NCI-H2029 treated with DMSO at 0.1 percent for 48 hours (cell line): ENCODE measurements at places on chromosomes 3 and 15.

DNA sequence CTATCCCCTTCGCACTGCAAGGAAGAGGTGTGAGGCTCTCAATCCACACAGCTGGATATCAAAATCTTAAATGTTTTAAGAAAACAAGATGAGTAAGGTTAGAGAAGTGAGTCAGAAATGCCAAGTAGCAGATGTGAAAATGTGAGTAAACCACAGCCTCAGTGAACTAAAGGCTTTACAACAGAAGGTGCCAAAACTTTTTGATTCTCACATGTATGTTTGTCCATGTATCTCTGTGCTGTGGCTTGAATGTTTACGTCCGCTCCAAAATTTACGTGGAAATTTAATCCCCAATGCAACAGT lies 126.8 kb upstream of the PFN2 start:
- DNase-seq = no peak

DNA sequence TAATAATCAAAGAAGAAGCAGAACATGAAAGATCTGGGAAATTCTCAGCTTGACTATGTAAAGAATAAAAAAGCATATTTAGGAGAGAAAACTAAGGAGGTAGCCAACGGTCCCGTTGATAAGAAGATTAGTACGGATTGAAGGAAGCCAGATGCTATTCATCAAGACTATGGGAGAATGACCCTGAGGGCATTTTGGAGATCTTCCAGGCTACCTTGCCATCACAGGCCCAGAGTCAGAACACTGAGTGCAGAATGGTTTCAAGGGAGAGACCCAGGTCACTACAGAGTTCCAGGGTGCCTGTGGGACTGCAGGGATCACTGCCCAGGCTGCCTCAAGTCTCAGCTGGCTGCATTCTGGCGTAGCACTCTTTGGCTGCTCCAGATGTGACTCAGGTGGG lies 752.9 kb upstream of the ARPP21 start:
- no peak for DNase-seq

- DNase-seq = no peak
Observed at GRCh38 chr15:20356444-20356910, 185.1 kb downstream of the GOLGA6L6 start.

DNA sequence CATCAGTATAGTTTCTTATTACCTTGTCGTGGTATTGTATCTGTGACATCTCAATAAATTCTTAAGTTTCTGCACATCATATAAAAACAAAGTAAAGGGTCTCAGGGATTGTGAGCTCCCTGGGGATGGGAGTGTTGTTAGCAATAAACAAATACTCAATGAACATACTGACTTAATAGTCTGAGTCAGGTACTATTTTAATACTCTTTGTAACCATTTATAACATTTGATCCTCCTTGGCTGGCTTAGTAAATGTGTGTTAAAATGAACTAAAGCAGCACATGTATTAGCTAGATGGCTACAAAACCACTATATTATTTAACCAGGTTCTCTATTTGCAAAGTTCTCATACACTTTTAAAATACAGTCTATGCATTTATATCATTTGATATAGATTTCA lies 1.8 kb downstream of the ICE2 start:
- DNase-seq = no peak

GRCh38 chr15:53320816-53321215 lies 438.6 kb downstream of the WDR72 start:
- no peak for DNase-seq

- no peak for DNase-seq
Observed at GRCh38 chr3:115549071-115549470, 74.2 kb upstream of the GAP43 start.

- peak; percentile 72 for DNase-seq
Observed at GRCh38 chr3:6825524-6825923, 35.4 kb upstream of the GRM7 start.

- no peak for DNase-seq
Observed at GRCh38 chr15:49135911-49136310, 19.5 kb downstream of the COPS2 start.

DNA sequence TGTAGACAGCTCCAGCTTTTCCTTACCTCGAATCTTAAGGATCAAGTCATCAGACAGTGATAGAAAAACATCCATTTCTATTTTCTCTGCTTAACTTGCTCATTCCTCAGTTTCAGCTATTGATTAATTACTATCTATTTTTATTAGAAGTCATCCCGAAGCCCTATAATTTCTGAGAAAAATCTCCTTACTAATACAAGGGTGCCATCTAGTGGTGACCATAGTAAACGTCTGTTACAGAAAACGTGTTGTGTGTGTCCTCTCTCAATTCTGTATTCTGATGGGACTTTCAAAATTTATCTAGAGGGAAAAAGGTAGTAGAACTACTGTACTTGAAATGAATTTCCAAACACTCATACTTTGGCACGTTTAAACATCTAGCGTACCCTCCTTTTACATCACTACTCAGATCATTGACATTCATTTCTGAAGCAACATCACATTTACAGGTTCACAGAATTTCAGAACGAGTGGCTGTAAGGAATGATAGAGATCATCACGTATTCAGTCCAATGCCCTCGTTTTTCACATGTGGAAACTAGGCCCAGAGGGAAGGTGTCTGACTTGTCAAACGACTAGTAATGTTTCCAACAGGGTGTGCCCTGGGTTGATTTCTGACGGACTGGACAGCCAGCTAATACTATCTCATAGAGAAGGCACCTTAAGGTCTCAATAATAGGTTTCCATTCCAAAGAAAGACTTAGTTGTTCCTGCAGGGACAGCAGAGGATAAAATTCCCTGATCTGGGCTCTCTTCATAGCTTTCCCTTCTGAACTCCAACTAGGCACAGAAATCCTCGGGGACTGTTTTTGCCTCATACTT lies 25.6 kb downstream of the HACD2 start:
- DNase-seq = peak; percentile 55

- DNase-seq = no peak
Observed at GRCh38 chr3:177441813-177442646, 244.7 kb upstream of the TBL1XR1 start.

- DNase-seq = no peak
Observed at GRCh38 chr15:83206526-83207008, 1.1 kb downstream of the HDGFL3 start.

DNA sequence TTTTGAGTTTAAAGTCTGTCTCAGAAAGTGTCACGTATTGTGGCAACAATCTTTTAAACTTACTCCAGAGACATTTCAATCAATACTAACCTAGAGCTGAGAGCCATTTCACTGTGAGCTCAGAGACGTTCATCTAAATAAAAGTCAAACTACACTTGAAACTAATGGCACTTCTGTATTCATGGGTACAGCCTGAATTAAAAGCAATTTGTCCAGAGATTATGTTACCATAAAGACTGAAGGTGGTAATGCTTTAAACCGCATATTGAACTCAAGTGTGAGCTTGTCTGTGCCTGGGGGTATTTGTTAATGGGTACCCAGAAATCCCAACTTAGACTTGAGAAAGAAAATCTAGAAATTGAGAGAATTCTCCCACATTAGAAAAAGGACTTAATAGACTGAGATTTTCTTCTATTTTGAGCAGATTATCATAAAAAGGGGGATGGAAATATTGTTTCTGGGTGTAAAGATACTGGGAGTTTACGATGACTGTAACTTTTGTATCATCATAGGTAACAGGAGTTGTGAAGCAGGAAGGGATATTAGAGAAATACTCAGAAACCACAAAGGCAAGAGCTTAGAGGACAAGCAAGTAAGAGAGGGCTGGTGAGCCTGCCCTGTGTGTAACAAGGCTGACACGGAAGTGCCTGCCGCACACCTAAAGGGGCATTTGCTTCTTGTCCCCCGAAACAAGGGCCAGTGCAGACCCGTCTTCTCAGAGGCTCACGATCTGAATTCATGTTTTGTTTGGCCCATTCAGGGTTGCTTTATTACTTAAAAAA lies 36.9 kb downstream of the LRIG1 start:
- DNase-seq = no peak

DNA sequence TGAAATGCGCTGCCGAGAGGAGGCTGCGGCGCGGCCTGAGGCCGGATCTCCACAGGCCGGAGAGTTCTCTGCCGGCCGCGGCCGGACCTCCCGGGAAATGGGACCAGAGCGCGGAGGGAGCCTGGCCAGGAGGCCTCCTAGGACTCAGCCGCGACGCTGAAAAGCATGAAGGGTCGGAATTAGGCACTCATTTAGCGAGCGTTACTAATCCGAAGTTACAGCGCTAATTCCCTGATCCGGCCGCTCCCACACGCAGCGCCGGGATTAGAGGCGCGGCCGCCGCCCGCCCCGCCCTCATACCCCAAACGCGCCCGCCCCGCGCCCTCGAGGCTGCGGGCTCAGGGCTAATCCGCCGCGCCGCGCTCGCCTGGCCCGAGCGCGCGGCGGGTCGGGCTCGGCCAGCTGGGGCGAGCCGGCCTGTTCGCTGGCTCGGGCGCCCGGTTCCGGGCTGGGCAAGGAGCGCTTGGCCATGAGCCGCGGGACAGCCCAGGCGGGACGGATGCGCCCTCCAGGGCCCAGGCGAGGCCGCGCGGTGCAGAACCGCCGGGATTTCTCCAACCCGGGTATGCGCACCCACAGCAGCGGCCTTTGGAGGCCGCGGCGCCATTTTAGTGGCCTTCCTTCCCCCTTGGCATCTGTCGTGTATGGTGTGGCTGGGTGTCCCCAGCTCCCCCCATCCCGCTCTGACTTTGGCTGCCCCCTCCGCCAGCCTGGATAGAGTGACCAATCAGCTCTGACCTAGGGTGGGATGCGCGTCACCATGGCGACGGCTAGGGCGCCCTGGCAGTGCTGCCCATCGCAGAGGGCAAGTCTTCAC lies 36.8 kb upstream of the POLG start:
- DNase-seq = no peak

- DNase-seq = no peak
Observed at GRCh38 chr3:9553021-9553947, at the start of gene LHFPL4. TSS of gene LHFPL4 (minus strand) at chr3:9553822. CDS start at chr3:9552679, 1,143 bp downstream.
